ENCODE measurements at places on chromosomes 13 and 19.

- DNase-seq: no peak
Observed at GRCh38 chr13:77891486-77891885, 27.1 kb downstream of the EDNRB start.

DNA sequence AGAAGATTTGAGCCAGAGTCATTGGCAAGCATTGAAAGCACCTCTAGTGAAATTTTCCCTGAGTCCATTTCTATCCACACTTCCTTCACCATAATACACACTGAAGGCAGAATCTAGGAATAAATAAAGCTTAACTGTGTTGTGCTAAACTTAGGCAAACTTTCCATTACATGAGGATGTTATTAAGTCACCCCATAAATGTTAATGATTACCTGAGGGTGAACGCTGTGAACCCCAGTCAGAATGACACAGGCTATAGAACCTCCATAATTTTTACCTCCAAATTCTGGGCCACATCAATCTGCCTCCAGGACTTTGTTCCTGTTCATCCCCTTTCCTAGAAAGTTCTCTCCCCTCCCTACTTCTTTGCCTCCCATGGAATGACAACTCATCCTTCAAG lies 71.0 kb downstream of the RAP2A start:
- no peak for DNase-seq

DNA sequence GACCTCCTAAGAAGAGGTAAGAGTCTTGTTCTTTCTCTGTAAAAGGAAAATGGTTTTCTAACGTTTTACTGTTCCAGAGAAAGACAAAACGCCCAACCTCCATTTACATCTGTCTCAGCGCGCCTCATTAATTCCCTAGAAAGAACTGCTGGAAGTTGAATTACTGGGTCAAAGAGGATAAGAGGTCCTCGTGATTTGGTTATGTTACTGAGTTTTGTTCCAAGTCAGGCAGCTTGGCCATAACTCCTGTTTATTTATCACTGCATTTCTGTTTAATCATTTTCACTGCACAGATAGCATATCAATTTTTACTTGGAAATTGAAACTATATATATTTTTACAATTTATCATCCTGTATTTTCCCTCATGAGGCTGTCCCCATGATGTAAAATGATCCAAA lies 112.9 kb upstream of the PEG3 start:
- no peak for DNase-seq

DNA sequence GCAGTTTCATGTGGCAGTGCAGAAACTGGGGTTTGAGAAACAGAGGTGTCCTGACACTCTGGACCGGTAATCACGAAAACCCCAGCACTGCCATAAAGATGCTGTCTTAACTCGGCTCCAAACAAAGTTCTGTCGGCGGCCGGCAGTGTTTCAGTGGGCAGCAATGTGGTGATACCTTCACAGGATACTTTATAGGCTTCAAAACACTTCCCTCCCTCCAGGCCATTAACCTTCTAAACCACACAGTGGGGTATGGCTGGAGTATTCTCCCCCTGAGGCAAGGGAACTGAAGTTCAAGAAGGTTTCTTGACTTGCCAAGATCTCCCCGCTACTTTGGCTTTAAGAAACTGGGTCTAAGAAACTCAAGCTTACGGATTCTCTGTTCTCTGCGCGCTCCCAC lies 1.1 kb downstream of the RUBCNL start:
- DNase-seq: no peak

- no peak for DNase-seq
Observed at GRCh38 chr19:42032431-42032830, 37.6 kb downstream of the GRIK5 start.

GRCh38 chr13:30816736-30817135 lies 81.4 kb downstream of the ALOX5AP start:
- DNase-seq: no peak
